Stimulated activated CD8-positive, alpha-beta memory T cell treated with anti-CD3 and anti-CD28 coated beads, Interleukin-4, amount 100 ng/mL, for 1 hour (primary cell): ENCODE measurements at places on chromosomes 1 and 21.

DNA sequence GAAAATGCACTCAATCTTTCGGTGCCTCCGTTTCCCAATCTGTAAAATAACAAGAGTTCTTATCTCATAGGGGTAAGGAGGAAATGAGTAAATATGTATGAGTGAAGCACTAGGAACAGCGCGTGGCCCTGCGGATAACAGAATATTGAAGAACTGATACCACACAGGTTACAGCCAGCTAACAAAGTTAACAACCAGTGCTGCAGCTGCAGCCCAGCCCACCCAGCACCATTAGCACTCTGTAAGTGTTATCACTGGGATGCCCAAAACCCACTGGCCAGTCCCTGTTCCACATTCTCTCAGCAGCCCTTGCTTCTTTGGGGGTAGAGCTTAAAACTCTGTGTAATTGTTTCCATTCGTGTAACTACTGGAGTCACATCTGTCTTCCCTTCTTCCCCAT, 89.5 kb downstream of the VWA5B1 start:
- DNase-seq, result no peak

DNA sequence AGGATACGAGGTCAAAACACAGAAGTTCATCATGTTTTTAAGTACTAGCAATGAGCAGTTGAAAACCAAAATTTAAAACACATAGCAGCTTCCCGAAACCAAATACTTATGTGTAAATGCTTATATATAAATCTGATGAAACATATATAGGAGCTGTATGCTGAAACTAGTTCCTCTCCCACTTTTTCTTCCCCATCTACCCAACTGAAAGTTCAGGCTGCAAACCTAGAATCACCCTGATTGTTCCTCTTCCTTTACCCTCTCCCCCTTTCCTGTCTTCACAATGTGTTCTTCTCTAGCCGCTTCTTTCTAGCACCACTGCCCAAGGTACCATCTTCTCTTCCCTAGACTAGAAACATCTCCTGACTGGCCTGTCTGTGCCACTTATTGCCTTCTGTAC, 90.6 kb downstream of the ST3GAL3 start:
- no peak for DNase-seq

- no peak for DNase-seq
Observed at GRCh38 chr1:184283999-184284398, 102.8 kb upstream of the C1orf21 start.

GRCh38 chr1:244628789-244629188, 24.1 kb upstream of the DESI2 start:
- no peak for DNase-seq

GRCh38 chr1:119359730-119360129, 8.9 kb upstream of the HAO2 start:
- no peak for DNase-seq

DNA sequence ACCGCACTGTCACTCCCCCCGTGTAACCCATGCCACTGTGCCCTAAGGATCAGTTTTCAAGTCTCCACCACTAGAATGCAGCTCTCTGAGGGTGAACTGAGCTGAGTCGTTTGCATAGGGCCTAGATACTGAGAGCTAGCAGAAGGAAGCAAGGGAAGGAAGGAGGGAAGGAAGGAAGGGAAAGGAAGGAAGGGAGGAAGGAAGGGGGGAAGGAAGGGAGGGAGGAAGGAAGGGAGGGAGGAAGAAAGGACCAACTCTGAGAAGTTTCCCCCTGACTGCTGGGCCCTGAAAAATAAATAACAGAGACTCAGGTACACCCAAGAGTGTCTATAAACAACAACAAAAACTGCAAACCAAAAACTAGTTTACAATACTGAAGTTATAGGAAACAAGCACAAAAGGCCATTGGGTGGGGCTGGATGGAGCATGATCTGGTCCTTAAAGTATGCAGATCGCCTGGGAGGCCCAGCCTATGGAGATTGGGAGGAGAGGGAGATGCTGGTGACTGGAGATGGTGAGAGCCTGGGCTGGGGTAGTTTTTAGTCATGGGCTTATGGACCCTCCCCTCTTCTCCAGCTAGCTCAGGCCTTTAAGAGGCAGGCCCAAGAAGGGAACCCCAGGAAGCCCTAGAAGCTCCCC, 1.7 kb upstream of the MRPS15 start:
- DNase-seq, result no peak

DNA sequence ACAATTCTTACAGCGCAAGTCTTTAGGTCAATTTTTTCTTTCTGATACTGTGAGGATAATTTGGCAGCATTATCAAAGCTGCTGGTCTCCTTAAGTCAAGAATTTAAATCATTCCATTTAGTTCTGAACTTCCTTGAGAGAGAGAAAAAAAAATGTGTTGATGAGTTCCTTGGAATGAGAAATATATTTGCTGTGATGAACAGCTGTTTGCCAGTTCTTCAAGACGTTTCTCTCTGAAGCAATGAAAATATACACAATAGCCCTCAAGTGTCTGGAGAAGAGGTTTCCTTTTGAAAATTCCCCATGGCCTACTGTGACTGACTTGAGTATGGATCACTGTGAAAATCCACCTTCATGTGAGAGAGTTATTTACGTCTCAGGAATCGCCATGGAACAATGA, 31.0 kb upstream of the TADA1 start:
- no peak for DNase-seq

- no peak for DNase-seq
Observed at GRCh38 chr1:84569216-84569615, 5.0 kb downstream of the CTBS start.

GRCh38 chr1:14606632-14607031, 8.1 kb downstream of the KAZN start:
- no peak for DNase-seq

DNA sequence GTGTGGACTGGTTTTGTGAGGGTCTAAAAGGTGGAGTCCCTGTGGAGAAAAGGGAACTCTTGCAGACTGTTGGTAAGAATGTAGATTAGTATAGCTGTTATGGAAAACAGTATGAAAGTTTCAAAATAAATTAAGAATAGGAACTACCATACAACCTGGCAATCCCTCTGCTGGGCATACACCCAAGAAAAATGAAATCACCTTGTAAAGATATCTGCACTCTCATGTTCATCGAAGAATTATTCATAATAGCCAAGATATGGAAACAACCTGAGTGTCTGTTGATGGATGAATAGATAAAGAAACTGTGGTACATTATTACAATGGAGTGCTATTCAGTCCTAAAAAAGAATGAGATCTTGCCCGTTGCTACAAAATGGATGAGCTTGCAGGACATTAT, 109.6 kb downstream of the TBX19 start:
- no peak for DNase-seq

DNA sequence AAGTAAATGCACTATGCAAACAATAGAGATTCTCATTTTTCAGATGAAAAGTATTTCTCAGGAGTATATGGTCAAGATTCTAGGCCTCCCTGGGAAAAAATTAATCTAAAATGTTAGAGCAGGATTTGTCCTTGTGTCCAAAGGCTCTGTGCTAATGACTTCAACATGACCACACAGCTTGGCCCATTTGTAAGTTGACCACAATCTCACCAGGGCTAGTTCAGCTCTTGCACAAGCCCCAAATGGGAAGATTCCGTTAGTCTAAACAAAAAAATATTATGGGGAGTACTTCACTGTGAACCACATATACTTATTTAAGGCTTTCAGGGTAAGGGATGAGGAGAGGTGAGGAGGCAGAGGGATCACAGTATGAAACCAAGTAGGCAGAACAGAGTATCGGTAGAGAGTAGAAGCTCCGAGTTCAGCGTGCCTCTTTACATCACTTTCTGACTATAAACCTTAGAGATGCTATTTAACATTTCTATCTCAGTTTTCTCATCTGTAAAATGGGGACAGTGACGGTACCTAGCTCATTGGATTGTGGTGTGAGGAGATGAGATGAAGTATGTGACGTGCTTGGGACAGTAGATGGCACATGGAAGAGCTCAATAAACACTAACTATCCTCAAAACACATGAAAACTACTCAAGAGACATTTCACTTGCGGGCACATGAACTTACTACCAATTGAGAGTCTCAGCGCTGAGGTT, 37.8 kb upstream of the CTTNBP2NL start:
- DNase-seq, result no peak

DNA sequence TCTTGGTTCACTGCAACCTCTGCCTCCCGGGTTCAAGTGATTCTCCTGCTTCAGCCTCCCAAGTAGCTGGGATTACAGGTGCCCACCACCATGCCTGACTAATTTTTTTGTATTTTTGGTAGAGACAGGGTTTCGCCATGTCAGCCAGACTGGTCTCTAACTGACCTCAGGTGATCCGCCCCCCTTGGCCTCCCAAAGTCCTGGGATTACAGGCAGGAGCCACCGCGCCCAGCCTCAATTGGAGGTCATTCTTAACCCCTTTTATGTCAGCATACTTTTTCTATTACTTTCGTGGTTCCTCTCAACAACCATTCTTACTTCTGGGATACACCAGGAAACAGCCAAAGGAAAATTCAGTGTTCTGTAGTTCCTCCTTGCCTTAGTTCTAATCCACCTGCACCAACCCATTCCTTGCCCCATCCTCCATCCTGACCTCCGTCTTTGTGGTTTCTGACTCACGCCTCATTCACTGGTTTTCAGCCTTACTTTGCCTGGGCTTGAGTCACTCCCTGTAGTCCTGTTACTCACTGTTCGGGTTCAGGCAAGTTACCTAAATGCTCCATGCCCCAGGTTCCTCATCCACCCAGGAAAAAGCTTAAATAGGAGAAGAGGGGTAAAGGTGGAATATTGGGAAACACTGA, 12.9 kb upstream of the BCL10 start:
- DNase-seq, result no peak

DNA sequence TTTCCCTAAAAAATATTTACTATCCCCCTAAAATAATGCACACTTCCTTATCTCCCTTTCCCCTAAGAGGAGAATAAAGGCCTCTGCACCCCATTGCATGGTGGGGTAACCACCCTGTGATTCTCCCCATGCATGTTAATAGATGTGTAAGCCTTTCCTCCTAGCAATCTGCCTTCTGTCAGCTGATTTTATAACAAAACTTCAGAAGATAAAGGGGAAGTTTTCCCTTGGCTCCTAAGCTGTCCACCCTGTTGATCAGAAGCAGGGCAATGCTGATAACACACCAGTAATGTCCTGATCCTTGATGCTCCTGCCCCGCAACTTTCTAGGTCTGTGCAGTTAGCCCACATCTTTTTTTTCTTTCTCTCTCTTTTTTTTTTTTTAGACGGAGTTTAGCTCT, 11.4 kb upstream of the RNF187 start:
- no peak for DNase-seq

- DNase-seq, result no peak
Observed at GRCh38 chr1:167629681-167630567, at the start of gene RCSD1. Gene RCSD1, plus strand, starts transcription at chr1:167630232. Its CDS starts 192 bp downstream, at chr1:167630424.

GRCh38 chr1:96596226-96596922, 125.2 kb upstream of the PTBP2 start:
- DNase-seq, result no peak

- no peak for DNase-seq
Observed at GRCh38 chr1:154353460-154353904, 28.2 kb downstream of the ATP8B2 start.
